Muscle of back (tissue), 13 donors: ENCODE measurements at places on chromosomes 6 and 20.

DNA sequence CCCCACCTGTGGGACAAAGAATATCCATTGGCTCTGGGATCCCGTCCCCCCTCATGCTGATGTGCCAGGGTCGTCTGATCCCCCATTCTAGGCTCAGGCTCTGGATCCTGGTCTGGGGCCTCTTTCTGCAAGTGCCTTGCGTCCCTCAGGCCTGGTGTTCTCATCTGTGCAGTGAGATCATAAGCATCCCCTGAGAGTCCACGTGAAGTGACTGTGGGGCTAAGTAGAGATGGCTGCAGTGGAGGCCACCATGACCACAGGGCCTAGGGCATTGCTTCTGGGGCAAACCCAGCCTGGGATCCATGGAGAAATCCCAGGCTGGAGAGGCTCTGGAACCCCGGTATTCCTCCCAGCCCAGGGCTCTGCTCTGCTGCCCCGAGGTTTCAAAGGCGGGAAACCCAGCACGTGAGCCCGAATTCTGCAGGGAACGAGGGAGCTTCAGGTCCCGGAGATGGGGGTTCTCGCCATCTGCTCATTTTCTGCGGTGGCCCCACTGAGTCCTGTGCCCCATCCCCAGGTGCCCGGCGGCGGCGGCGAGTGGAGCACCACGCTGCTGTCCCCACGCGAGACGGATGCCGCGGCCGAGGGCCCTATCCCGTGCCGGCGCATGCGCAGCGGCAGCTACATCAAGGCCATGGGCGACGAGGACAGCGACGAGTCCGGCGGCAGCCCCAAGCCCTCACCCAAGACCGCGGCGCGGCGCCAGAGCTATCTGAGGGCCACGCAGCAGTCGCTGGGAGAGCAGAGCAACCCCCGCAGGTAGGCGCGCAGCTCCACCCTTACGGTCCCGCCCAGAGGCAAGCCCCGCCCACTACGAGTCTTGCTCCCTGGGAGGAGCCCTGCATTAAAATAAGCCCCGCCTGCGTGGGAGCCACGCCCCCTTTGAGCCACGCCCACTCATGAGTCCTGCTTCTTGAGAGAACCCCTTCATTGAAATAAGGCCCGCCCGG, 105.5 kb upstream of the MYL9 start:
- DNase-seq: no peak

DNA sequence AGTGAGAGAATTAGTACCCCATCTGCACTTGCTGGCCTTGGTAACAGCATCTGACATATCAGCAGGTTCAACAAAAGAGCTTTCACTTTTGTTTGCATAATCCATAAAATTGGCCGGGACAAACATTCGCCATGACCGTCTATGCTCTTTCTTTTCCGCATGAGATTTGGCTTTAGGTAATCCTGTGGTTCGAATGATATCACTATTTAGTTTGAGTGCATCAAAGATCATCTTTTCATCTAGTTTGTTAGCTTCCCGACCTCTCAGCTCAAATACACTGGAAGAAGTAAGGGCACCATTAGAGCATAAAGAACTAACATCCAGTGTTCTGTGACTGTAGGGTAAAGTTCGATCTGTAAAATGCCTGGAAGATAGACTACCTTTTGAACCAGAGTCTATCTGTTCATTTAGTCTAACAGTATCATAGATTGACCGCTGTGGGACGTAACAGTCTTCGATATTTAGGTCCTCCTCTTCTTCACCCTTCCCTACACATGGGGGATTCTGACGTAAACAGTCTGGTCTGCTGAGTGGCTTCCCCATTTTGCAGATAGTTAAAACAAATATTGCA, 101.6 kb downstream of the DST start:
- peak; percentile 72 for DNase-seq

DNA sequence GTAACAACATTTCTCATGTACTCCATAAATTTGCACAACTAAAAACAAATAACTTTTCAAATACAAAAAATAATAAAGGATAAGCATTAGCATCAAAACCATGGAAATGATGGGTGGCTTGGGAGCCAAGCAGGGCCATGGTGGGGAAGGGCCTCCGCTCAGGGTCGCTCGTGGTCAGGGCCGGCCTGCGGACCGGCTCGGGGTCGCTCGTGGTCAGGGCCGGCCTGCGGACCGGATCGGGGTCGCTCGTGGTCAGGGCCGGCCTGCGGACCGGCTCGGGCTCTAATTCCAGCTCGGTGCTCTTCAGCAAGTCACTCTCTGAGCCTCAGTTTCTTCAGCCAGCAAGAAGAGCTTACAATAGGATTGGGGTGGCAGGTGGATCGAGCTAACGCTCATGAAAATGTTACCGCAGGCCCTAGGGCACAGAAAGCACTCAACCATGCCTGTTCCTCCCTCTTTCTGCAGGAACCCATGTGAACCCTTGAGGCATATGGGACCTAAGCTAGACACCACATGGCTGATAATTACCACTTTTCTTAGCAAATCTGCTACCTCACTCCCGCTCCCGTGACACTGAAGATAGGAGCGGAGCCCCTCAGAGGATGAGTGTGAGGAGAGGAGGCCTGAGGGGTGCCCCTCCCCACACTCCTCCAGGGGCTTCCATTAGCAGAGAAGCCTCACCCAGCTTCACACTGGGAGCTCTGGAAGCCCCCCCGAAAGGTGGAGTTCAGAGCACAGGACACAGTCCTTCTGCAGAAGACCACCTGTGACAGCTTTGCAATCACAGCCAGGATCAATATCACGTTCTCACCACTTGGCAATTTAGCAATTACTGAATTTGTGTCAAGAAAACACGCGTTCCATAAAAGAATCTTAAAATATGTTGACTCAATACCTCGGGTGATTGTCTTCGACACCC, 103.0 kb downstream of the PSMB1 start:
- no peak for DNase-seq

GRCh38 chr6:17042422-17043147, 59.3 kb upstream of the STMND1 start:
- DNase-seq: no peak

DNA sequence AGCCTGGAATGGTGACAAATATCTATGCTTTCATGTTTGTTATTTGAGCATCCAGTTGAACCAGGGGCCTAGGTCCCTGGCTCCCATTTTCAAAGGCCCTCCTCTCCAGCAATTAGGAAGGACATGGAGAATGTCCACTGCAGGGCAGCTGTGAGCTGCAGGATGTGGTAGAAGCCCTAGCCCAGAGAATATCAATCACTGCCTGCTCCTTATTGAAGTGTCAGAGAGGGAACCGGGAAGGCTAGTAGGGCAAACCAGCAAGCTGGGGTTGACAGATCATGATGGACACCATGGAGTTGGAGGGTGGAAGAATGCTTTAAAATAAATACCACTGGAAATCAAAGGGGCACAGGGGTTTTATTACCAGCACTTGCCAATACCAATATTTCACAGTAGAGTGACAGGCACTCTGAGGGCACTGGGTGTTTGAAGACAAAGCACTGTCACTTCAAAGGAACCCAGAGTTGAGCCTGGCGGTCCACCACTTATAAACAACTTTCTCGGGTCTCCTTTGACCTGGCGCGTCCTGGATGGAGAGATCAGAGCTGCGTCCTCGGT, 47.7 kb downstream of the ZNF831 start:
- no peak for DNase-seq

- no peak for DNase-seq
These were observed 32.6 kb downstream of the ENPP1 start for GRCh38 chr6:131840441-131840840.

GRCh38 chr20:57069442-57069841, 197.0 kb downstream of the BMP7 start:
- DNase-seq: no peak

GRCh38 chr6:42618105-42618504, 54.3 kb downstream of the UBR2 start:
- no peak for DNase-seq

- DNase-seq: no peak
These were observed 236.6 kb upstream of the FAM83B start for GRCh38 chr6:54609981-54610380.

GRCh38 chr6:18362058-18362561, 25.0 kb upstream of the RNF144B start:
- DNase-seq: peak; percentile 81

- DNase-seq: no peak
These were observed 592.7 kb upstream of the AGPAT4 start for GRCh38 chr6:161866570-161866969.

DNA sequence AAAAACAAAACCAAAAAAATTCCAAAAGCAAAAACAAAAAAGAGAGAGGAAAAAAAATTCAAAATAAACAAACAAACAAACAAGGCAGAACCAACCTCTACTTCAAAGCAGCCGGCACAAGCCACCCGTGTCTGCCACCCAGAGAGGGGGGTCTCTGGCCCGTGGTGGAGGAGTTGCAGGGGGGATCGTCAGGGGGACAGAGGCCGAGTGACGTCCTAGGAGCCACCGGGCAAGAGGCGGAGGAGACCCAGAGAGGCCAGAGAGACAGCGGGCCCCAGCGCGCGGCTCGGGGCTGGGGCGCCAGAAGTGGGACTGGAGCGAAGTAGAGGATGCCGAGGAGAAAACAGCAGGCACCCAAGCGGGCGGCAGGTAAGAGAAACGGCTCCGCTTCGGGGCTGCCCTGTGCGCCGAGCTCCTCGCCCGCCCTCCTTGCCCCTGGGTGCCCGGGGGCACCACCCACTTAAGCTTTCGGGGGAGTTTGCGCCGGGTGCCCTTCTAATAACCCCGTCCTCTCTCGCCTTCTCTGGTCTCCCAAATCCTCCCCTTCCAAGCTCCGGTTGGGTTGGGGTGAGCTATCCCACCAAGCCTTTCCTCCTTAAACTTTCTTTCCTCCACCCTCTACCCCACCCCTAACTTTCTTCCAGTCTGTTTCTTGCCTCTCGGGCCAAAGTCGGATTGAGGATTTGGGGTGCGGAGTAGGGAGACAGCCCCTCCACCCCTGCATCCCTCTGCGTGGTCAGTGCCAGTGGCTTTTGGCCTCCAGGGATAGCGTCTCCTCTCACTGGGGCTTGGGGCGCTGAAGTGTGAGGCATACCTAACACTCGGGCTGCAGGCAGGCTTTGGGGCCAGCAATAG, 1.0 kb downstream of the TSHZ2 start:
- DNase-seq: no peak

- no peak for DNase-seq
These were observed 79.1 kb upstream of the SLC22A23 start for GRCh38 chr6:3535776-3536435.

DNA sequence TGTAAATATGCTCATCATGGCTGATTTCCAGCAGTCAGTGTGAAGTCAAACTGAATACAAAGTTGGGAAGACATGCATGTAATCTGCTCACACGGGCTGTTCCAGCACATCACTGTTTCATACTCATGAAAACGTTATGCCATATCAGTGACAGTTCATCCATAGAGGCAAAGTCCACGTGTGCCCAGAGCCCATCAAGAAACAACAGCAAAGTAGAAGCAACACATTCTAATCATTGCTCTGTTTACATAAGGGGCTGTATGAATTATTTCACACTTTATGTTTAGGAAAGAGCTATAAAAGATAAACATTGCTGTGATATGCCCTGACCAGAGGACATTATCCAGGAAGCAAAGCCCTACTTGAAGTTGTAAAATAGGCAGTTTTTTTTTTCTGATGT, 157.0 kb upstream of the ENPP5 start:
- DNase-seq: no peak

GRCh38 chr20:10864076-10864672, 190.4 kb upstream of the JAG1 start:
- peak; percentile 26 for DNase-seq

GRCh38 chr20:64105846-64106434, 1.4 kb downstream of the NPBWR2 start:
- no peak for DNase-seq

DNA sequence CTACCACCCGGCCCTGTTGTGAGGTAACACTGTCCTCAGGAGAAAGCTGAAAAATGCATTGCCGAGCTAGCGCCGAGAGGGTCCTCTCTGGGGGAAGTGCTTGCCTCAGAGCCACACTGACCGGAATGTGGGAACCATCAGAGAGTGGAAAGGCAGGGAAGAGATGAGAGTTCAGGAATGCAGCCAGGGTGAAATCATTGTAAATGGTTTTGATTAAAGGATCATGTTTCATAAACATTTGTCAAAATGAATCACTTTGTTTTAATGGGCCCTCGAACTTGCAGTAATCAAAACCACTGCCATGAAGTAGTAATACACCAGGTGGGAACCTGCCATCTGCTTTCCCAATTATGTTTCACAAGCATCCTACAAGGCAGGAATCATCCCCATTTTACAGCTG, 16.9 kb upstream of the IL17F start:
- peak; percentile 27 for DNase-seq

DNA sequence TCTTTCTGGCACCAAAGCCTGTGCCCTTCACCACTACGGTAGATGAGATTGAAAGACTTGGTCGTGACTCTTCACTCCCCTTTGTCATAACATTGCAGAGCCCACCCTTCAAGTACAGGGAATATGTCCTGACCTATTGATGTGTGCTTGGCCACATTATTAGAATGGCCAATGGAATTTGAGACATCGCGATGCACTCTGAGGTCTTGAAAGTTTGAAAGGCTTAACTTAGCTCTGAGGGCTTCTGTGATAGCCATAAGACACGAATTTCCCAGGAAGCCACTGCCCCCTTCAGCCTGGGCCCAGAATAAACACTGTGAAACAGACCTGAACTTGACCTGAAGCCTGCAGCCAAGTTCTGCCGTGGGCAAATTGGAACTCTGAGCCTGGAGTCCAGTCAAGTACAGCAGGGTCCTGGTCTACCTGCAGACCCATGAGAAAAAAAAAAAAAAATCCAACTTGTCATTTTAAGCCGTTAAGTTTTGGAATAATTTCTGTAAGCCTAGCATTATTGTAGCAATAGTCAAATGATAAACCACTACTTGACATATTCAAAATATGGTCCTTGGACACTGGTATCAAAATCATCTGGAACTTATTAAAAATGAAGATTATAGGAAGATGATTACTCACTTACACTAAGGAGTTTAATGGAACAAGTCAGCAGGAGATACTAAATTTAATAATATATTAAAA, 36.9 kb upstream of the TRAF3IP2 start:
- peak; percentile 81 for DNase-seq

- DNase-seq: peak; percentile 55
These were observed at the start of gene CPXM1 for GRCh38 chr20:2800521-2801285. Gene CPXM1 (minus strand): TSS chr20:2800627. CDS start chr20:2800572, 55 bp downstream.

DNA sequence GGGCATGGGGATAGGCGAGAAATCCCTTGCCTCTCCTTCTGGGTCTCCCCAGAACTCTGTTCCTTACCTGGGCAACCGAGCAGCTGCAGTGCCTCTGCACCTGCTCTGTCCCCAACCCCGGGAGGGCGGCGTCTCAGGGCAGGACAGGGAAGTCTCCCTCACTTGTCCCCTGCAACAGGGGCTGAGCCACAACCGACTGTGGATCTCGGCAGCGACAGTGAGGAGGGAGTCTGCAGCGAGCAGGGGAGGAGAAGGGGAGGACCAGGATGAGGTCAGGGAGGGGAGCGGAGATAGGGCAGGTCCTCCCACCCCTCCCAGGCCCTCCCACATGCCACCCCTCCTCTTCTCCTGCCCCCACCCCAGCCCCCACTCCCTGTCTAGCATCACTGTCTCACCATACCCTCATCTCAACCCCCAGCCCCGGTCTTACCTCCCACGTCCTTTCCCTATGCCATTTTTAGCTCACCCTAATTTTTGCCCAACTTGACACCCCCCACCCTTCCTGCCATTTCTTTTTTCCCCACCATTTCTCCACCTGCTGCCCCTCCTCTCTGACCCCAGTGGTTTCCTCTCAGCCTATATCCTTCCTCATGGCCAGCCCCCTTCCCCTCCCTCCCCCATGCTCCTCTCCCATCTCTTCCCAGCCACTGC, at the start of gene TNXB:
Gene TNXB (minus strand): TSS at position 225 of the 651 bp plus-strand sequence. CDS start 11,140 bp downstream, outside the sequence.
- DNase-seq: peak; percentile 87

- DNase-seq: no peak
These were observed 184.4 kb downstream of the GJA10 start for GRCh38 chr6:90078513-90079289.

GRCh38 chr6:112233847-112234246, 20.5 kb downstream of the LAMA4 start:
- DNase-seq: no peak
